ENCODE measurements at places on chromosomes 4 and X.
A peak's percentile ranks its signal among the peaks of the same experiment; 100 is the strongest.

DNA sequence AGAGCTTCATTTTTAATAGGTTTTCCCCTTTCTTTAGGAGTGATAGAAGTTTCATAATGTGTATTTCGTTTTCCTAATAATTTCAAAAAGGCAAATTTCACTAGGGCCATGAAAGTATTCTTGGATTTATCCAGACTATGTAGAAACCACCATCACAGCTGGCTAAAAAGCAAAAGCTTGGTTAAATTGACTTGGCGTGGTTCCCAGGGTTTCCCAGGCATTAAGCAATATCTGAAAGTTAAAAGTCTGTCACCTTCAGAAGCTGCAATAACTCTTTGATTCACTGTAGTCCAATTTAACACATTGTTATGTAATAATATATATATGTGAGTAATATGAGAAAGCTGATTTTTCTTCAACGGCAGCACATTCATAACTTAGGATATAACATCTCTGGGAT lies 38.3 kb downstream of the NDNF start:
- DNase-seq, result no peak

DNA sequence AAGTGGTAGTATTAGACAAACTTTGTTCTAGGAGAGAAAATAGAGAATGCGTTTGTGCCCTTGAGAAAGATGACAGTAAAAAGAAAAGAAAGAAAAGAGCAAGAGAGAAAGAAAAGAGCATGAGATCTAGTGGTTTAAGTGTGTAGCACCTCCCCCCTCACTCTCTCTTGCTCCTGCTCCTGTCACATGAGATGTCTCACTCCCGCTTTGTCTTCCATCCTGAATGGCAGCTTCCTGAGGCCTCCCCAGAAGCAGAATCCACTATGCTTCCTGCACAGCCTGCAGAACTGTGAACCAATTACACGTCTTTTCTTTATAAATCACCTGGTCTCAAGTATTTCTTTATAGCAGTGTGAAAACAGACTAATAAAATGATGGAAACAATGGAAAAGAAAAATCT lies 499.6 kb downstream of the ACTRT1 start:
- no peak for DNase-seq

DNA sequence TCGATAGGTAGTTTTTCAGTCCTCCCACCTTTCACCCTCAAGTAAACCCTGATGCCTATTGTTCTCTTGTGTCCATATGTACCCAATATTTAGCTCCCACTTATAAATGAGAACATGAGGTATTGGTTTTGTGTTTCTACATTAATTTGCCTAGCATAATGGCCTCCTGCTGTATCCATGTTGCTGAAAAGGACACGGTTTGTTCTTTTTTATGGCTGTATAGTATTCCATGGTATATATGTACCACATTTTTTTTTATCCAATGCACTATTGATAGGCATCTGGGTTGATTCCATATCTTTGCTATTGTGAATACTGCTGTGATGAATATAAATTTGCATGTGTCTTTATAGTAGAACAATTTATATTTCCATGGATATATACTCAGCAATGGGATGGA lies 199.2 kb downstream of the RAB28 start:
- no peak for DNase-seq

- DNase-seq, result no peak
Measured at GRCh38 chr4:119477412-119478053, 151.1 kb downstream of the PDE5A start.

DNA sequence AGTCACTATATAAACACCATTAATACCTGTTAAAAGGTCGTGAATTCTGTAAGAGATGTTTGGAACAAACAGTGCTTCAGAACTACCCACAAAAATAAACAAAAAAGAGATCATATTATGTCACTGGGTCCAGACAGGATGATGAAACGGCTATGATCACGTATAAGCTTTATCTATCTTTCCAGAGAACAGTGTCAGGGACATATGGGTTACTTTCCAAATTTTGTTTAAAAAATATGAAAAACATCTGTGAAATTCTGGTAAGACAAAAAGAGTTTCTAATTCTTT lies 90.0 kb downstream of the SORBS2 start:
- no peak for DNase-seq

GRCh38 chr4:140256941-140257340 lies 103.0 kb upstream of the MAML3 start:
- no peak for DNase-seq

DNA sequence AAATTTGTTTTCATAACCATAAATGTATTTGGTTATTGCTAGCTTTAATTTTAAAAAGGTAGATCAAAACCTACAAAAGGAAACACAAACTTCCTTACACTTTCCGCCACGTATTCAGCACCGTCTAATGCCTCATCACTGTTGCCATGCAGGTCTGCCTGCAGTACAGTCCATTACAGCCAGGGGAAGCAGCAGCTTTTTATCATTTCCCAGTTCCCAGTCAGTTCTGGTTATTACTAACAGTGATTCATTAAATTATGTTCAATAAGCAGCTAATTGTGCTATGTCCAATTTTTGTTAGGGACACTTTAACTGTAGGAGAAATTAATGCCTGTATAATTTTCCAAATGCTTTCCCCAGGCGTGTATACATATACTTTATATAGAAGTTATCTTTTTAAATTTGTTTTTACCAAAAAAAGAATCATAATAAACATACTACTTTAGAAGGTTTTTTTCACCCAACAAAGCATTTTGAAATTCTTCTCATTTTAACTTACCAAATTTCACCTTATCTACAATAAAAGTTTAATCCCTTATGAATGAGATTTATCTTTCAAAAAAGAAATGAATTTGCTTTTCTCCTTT lies 93.3 kb downstream of the ANXA3 start:
- peak; percentile 83 for DNase-seq

DNA sequence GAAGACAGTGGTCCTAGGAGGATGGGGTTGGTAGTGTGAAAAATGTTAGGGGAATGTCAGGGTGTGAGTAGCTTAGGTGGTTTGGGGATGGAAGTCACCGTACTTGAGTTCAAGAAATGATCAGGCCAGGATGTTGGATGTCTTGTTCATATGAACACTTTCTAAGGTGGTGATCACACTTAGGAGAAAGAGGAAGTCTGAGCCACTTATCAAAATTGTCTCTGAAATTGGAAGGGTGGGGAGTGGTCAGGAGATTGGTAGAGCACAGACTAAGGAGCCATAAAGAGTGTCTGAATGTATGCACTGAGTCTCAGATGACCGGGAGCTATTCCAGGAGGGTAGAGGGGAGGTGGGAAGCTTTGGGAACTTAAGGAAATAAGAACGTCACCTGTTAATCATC lies 17.3 kb downstream of the CMC4 start:
- no peak for DNase-seq

- DNase-seq, result no peak
Measured at GRCh38 chr4:72338060-72338459, 231.0 kb downstream of the ADAMTS3 start.

DNA sequence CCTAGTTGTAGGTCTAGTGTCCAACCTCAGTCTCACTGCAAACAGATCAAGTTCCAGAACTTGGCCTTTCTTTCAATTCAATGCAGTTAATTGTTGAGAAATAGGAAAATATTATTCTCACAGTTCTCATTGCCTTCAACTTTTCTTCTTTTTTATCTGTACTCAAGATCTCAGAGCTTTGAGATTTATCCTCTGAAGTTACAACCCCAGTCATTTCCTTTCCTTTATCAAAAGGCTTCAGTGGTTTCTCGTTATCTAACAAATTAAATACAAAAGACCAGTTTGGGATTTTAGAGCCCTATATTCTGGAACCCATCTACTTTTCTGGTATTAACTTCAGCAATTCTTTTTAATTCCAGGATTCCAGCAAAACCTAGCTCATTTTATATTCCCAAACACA lies 130.2 kb downstream of the TMA16 start:
- no peak for DNase-seq
